ENCODE measurements at places on chromosomes 3 and 15. TPM values are rescaled to one million over a fixed set of nuclear protein-coding genes. Genes with fewer than 3 reads are reported as not detected.

GRCh38 chr15:99399618-99400017, 148.3 kb downstream of the LRRC28 start:
- H3K27ac ChIP-seq: no peak overlapping the region
- H3K4me3 ChIP-seq: no peak overlapping the region
- DNase-seq: no peak
- no peaks in the 10 kb centered on the region for H3K27me3 ChIP-seq
- no peaks in the 10 kb centered on the region for H3K36me3 ChIP-seq

The COPG1 gene
- 65.4 TPM for total RNA-seq

DNA sequence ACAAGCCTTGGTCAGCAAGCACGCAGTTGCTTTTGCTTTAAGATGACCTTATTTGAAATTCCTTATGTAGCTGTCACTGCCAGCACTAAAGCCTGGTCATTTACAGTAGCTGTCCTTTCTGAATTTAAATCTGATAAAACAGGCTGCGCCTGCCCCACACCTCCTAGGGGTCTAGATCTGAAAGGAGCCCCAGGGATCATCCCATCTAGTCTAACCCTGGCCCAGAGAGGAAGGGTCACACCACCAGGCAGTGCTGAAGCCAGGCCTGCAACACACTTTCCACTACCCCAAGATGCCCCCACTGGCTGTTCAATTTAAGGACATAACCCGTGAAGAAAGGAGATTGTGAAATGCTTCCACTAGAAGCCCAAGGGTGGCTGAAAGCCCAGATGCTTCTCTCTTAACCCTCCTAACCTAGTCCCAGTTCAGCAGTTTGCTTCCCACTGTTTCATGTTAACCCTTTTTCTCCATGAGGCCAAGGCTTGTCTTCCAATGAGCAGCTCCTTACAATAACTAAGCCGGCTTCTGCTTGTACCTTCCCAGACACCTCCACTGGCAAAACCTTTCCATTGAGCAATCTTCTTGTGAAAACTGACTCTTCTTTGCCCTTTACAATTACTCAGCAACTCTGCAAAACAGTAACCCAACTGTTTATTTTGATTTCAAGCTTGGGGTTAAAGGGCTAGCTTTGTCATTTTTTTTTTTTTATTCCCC, 198.9 kb upstream of the LPP start:
- H3K27me3 ChIP-seq: no peaks in the 10 kb centered on the region
- no peak overlapping the region for H3K4me3 ChIP-seq
- H3K27ac ChIP-seq: no peak overlapping the region

GRCh38 chr3:104101736-104102135, 1265.0 kb upstream of the ALCAM start:
- H3K36me3 ChIP-seq: no peaks in the 10 kb centered on the region
- no peaks in the 10 kb centered on the region for H3K27me3 ChIP-seq

The FGD5 gene
- total RNA-seq: 0.25 TPM

DNA sequence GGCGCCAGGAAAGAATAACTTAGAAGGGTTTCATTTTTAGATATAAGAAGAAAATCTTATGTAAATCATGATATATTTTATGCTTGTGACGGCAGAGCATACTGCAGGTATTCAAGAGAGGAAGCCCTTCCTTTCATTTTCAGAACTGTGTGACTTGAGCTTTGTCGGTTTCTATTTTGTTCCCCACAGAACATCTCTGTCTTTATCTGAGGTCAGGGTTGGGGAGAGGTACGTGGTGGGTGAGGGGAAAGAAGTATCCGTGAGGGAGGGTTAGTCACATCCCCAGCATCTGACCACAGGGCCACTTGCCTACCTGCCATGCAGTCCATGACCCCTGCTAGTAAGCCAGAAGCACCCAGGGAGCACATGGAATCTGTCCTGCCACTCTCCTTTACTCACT, 126.5 kb downstream of the DGKG start:
- H3K36me3 ChIP-seq: no peaks in the 10 kb centered on the region
- DNase-seq: no peak
- no peaks in the 10 kb centered on the region for H3K4me1 ChIP-seq
- peaks cover 8% of the 10 kb centered on the region for H3K27me3 ChIP-seq

DNA sequence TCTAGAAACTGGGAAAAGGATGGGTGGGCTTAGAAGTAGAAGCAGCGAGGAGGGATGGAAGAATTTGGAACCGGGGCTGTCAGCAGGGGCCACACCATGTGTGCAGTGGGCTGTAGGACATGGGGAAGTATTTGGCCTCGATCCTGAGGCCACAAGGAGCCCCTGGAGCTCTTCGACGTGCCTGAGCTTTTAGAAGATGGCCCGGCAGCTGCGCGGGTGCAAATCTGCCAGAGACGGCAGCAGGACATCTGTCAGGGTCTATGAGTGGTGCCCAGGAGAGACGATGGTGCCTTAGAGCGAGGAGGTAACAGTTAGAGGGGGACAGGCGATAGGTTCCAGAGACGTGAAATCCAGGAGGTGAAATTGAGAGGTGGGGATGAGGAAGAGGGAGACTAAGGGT, 321.1 kb downstream of the UACA start:
- H3K36me3 ChIP-seq: no peaks in the 10 kb centered on the region
- no peak overlapping the region for H3K4me3 ChIP-seq
- peaks cover 9% of the 10 kb centered on the region for H3K27me3 ChIP-seq
- no peak overlapping the region for H3K27ac ChIP-seq

DNA sequence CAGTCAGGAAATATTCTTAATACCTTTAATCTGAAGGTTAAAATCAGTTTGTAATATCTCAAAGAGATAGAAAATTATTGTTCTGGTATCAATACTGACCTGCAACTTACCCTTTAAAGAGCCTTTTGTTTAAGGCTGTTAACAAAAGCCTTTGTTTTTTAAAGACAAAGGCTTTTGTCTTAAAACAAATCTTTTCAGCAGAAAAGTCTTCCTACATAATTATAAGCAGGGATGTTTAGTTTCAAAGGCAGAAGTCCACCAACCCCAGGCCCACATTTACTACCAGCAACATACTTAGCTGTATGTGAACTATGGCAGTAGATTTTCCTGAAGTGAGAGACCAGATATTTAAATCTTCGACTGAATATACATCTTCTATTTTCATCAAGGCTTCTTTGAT, 36.2 kb downstream of the SLC30A4 start:
- H3K4me1 ChIP-seq: no peaks in the 10 kb centered on the region
- no peaks in the 10 kb centered on the region for H3K36me3 ChIP-seq
- peaks cover 57% of the 10 kb centered on the region for H3K27me3 ChIP-seq
- no peak overlapping the region for H3K4me3 ChIP-seq
- no peak overlapping the region for H3K27ac ChIP-seq

GRCh38 chr3:161314836-161315395, 56.4 kb downstream of the SPTSSB start:
- no peak overlapping the region for H3K4me3 ChIP-seq
- no peaks in the 10 kb centered on the region for H3K27me3 ChIP-seq
- no peaks in the 10 kb centered on the region for H3K4me1 ChIP-seq
- DNase-seq: no peak

The ARGFX gene
- not detected for total RNA-seq

DNA sequence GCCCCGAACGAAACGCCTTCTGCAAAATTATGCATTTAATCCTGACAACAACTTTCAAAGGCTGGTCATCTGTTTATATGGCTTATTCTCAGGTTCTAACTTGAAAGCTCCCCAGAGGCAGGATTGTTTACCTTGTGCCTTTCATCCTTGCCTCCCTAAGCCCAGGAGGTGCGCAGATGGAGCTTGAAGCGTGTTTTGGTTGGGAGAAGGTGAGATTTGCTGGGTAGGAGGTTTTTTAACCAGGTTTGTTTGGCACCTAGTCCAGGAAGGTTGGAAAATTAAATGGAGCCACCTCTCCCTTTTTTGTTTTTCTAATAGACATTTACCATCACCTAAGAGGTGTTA, 675 bp downstream of the TSEN2 start:
- H3K4me1 ChIP-seq: peaks cover 8% of the 10 kb centered on the region
- H3K36me3 ChIP-seq: no peaks in the 10 kb centered on the region
- no peaks in the 10 kb centered on the region for H3K27me3 ChIP-seq
- H3K27ac ChIP-seq: no peak overlapping the region
- DNase-seq: peak; percentile 25
- peak overlapping the region; percentile 79 for H3K4me3 ChIP-seq

- no peak overlapping the region for H3K27ac ChIP-seq
- H3K4me1 ChIP-seq: no peaks in the 10 kb centered on the region
- no peaks in the 10 kb centered on the region for H3K27me3 ChIP-seq
- no peak for DNase-seq
These were observed 99.1 kb upstream of the AGTR1 start for GRCh38 chr3:148598619-148599018.

DNA sequence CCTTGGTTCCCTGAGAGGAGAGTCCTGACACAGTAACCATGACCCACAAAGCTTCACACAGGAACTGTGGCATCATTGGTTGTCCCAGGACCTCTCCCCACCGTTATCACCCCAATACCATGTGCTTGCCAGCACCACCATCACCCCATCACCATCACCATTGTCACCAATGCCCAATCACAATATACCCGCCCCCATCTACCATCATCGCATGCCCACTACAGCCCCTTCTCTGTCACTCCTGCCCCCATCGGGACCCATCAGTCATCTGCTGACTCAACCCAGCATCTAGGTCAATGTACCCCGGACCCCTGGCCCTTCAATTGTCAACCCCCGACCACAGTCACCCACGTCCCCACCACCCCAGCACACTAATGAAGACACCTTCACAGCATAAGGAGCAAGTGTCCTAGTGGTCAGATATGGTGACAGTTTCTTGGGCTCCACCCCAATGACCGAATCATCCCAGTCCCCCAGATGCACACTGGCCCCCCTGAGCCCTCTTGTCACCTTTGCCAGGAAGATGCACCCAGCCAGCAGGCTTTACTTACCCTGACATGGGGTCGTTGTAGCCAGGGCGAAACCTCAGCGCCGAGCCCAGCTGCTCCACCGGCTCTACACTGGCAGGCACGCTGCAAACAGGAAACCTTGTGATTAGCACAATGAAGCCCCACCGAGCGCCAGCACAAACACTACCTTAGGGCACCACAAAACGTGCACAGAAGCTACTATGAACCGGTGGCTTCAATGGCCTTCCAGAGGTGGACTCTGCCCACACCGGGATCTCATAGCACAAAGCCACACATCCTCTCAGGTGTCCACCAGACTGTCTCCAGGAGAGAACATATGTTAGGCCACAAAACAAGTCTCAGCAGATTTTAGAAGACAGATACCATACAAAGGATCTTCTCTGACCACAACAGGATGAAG, 25.1 kb downstream of the SHISA5 start:
- DNase-seq: no peak
- H3K4me3 ChIP-seq: no peak overlapping the region
- no peak overlapping the region for H3K27ac ChIP-seq
- H3K4me1 ChIP-seq: peaks cover 15% of the 10 kb centered on the region
- no peaks in the 10 kb centered on the region for H3K27me3 ChIP-seq

DNA sequence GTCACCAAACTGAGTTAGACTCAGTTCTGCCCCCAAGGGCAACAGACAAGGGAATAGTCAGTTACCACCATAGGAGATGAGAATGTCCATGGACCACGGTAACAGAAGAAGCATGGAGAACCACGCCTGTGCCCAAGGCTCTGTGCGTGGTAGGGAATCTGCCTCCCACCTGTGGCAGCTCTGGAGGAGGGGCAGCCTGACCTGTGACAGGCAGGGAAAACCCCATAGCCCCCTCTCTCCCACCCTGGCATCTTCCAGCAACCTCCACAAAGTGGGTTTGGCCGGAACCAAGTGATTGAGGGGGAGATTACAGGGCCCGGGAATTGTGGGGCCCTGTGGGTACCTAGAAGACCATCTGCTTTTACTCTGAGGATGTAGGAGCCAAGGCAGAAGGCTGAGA, 14.3 kb upstream of the LTF start:
- H3K4me1 ChIP-seq: no peaks in the 10 kb centered on the region
- no peak overlapping the region for H3K27ac ChIP-seq
- no peak overlapping the region for H3K4me3 ChIP-seq
- DNase-seq: no peak

GRCh38 chr3:150000641-150001040, 29.9 kb upstream of the PFN2 start:
- H3K36me3 ChIP-seq: no peaks in the 10 kb centered on the region
- no peak overlapping the region for H3K4me3 ChIP-seq
- H3K27ac ChIP-seq: no peak overlapping the region
- no peak for DNase-seq

GRCh38 chr3:126432361-126433104, 37.8 kb downstream of the CFAP100 start:
- H3K27me3 ChIP-seq: no peaks in the 10 kb centered on the region
- H3K27ac ChIP-seq: no peak overlapping the region
- no peaks in the 10 kb centered on the region for H3K36me3 ChIP-seq
- no peaks in the 10 kb centered on the region for H3K4me1 ChIP-seq
- H3K4me3 ChIP-seq: no peak overlapping the region

DNA sequence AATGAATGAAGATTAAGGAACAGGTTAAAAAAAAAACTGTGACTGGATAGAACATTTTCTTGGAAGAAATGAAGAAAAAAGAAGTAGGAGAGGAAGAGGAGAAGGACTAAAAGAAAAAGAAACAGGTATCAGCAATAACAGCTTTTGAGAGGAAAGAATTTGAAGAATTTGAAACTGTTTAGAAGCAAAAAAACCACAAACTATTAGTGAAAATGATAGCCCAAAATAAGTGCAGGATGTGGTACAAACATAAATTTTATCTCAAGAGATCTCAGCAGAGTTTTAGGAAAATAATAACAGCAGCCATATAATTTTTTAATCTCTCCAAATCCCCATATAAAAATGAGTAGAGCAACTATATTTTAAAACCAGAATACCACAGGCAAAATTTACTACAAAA, 8.8 kb upstream of the A4GNT start:
- no peak overlapping the region for H3K27ac ChIP-seq
- no peaks in the 10 kb centered on the region for H3K4me1 ChIP-seq
- H3K27me3 ChIP-seq: no peaks in the 10 kb centered on the region
- no peak for DNase-seq
- H3K4me3 ChIP-seq: no peak overlapping the region

The SIDT1 gene
- not detected for total RNA-seq

The ADGRG7 gene
- not detected for total RNA-seq

DNA sequence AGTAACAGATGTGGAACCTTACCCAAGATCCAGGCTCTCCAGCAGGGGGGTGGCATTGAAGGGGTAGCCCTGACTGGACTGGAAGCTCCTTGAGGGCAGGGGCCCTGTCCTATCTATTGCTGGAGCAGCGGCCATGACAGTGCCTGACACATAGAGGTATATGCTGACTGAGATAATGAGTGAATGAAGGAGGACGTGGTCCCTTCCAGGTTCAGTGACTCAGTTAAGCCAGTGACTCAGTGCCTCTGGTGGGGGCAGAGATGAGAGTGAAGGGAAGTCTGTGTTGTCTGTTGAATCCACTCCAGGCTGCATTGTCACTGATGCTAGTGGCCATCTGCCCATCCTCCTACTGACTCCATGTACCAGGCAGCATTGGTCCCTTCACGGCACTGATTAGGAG, 13.0 kb upstream of the CTXND1 start:
- H3K36me3 ChIP-seq: no peaks in the 10 kb centered on the region
- no peak overlapping the region for H3K4me3 ChIP-seq
- no peak overlapping the region for H3K27ac ChIP-seq
- peaks cover 79% of the 10 kb centered on the region for H3K27me3 ChIP-seq
- DNase-seq: no peak
